ENCODE measurements at places on chromosomes 7 and 10.

DNA sequence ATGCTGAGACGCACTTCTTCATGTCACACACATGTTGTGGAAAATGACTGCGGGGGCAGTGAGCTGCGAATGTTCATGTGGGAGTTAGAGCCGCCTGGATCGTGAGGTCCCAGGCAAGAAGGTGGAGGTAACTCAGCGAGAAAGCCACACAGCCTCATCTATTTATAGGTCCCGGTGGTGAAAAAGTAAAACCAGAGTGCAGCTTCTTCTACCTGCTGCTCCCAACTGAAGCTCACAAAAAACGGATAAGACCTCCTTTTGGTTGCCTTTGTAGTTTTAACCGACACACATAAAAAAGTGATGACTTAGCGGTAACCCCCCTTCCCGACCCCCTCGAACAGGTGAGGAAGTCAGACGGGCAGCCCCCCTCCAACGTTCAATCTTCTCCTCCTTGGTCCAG is 276.9 kb downstream of the GATA3 start:
- DNase-seq: no peak

DNA sequence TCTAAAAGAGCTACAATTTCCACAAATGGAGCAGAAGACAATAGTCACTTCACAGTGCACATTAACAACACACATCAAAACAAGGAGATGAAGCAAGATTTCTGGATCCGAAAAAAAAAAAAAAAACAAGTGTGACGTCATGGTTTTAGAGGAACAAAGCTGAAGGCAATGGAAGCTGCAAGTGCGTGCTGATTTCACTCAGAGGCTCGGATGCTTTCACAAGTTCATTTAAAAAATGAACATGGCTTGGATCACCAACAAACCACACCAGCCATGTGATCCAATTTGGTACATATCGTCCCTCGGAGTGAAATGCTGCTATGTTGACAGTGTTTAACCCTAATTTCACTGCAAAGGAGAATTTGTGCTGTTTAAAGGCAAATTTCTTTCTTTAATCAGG is 337.0 kb upstream of the PRKCQ start:
- DNase-seq: no peak

- no peak for DNase-seq
Observed at GRCh38 chr7:85600395-85600794, 413.5 kb upstream of the SEMA3D start.

GRCh38 chr7:124246262-124246863 is 213.5 kb upstream of the TMEM229A start:
- no peak for DNase-seq

DNA sequence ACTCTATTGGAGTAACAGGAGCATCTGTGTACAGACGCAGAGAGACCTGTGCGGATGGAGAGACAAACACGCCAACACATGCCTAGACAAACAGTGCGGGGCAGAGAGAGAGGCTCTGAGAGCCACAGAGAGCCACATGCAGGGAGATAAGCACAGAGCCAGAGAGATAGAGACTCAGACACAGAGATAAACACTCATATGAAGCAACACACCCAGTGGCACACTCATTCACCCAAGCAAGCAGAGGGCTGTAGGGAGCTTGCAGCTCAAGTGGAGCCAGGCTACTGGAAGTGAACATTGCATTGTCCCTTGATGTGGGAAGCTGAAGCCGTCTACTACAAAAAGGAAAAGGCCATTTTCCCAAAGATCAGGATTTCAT is 46.6 kb upstream of the PODXL start:
- DNase-seq: no peak

GRCh38 chr10:46079831-46080585 is 33.9 kb upstream of the MSMB start:
- no peak for DNase-seq

- DNase-seq: no peak
Observed at GRCh38 chr10:86533328-86533727, 11.7 kb upstream of the WAPL start.

GRCh38 chr7:45089341-45089891 is 647 bp upstream of the NACAD start:
- DNase-seq: no peak

- DNase-seq: peak; percentile 65
Observed at GRCh38 chr7:91165006-91165845, 99.0 kb upstream of the FZD1 start.

DNA sequence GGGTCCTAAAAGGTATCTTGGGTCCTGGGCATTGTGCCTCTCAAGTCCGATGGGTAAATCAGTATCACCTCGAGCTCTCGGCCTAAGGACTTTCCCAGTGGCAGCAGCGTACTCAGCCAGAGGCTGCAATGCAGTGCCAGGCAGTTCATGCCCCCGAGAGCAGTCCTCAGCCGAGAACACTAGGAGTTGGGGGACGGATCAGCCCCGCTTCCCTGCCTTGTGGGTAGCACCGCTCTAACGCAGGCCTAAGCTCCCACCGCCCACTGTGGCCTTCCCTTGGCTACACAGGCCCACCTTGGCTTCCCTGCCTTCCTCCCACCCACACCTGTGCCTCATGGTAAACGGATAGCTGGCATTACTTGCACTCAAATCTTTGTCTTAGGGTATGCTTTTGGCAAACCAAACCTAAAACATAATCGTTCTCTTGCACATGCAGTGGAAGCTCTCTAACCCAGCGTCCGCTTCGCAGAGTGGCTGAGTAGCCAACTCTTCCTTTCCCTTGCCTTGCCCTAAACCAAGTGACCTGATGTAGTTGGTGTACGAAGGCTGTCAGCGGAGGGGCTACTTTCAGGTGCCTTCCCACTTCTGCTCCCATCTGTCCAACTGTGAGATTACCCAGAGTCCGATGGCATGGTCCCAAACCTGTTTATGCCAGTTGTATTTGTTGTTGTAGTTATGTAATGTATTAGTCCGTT is 73.2 kb upstream of the CHST15 start:
- no peak for DNase-seq

GRCh38 chr7:22998519-22998896 is 15.4 kb downstream of the HYCC1 start:
- no peak for DNase-seq

DNA sequence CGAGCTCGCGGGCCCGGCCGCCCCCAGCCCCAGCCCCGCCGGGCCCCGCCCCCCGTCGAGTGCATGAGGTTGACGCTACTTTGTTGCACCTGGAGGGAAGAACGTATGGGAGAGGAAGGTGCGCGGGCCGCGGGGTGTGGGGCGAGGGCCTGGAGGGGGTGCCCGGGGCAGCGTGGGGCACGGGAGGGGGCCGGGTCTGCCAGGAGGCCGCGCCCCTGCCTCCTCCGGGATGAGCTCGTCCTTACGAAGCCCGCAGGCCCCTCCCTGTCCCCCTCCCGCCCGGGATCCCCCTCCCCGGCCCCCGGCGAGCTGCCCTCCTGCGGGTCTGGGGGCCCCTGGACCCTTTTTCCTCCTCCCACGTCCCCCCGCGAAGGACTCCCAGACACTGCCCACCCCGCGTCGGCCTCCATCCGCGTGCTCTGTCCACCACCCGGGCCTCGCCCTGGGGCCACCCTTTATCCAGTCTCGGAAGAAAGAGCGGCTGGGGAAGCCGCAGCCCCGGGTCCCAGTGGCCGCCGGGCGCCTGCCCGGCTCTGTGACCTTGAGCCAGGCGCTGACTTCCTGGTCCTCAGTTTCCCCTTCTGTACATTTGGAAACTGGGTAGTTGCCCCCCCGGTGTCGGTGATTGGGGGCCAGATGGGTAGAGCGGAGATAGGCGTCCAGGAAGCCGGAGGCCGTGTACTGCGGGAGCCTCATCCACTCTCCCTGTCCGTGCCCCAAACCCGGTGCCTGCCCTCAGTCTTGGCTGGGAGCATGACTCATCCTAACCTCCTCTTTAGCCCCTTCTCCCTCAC is 521 bp downstream of the LIMK1 start:
- DNase-seq: peak; percentile 35
